Fibroblast of skin of right biceps (primary cell): ENCODE measurements at places on chromosomes 12 and 14.
A peak's percentile ranks its signal among the peaks of the same experiment; 100 is the strongest.

GRCh38 chr12:32496946-32497345 lies 97.6 kb downstream of the FGD4 start:
- no peak for DNase-seq

DNA sequence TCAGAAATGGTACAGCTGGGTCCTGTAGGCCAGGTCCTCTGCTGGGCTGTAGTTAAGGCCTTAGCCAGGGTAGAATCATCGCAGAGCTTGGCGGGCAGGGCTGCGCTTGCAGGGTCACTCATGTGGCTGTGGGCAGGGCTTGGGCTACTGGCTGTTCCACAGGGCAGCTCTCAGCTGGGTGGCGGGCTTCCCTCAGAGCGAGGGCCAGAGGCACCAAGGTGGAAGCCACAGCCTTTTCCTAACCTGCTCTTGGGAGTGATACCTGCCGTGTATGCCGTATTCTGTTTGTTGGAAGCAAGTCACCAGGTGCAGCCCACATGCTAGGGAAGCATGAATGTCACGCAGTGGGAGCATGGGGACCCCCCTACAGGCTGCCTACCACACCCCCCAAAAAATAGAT lies 69.8 kb upstream of the RIN3 start:
- DNase-seq: no peak

DNA sequence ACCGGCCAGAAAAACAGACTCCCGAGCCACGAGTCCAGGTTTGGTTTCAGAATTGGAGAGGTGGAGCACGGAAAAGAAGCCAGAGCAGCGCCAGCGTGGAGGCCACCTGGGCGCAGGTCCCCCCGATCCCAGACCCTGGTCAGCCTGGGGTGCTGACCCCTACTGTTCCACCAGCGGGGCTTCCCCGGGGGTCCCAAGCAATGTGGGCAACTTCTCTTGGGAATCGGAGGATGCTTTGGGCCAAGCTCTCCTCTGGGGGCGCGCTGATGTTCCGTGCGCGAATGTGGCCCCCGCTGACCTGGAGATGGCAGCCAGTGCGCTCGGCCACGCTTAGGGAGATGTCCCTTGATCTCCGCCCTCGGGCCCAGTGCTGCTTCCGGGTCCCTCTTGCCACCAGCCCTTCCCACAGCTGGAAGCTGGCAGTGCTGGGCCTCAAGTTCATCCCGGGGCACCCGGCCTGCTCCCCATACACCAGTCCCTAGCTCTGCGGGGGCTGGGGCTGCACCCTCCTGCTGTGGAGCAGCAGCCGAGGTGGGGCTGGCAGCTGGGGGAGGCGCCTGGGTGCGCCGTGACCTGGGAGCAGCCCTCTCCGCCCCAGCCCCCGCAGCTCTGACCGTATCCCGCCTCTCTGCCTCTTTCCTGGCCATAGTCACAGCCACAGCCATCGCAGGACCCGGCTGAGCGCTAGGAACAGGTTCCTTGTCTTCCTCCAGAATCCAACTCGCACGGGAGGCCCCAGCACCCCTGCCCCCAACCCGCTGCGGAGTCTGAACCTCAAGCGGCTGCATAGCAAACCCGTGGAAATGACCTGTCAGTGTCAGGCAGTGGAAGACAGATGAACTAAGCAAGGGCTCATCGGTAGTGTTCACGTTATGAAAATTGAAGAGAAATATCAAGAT lies 91.2 kb downstream of the RCOR1 start:
- no peak for DNase-seq

- peak; percentile 84 for DNase-seq
These were observed 150.6 kb upstream of the TBX3 start for GRCh38 chr12:114834621-114835020.

DNA sequence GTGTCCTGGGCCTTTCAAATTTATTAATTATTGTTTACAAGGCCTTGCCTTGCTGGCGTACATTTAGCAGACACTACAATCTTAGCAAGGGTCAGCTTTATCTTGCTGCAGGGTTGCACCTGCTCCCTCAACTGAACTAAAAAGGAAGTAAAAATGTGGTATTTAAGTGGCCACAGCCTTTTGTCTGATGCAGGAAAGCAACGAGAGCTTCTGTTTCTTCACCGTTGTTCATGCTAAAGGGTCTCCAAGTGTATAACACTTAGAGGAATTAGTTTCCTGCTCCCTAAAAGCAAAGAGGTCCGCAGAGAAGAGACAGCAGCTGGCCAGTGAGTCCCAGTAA lies 62.8 kb upstream of the EGLN3 start:
- no peak for DNase-seq

GRCh38 chr12:57434517-57435223 lies at the start of gene INHBC:
Gene INHBC (plus strand): TSS chr12:57434784. CDS start chr12:57434887, 103 bp downstream.
- no peak for DNase-seq

DNA sequence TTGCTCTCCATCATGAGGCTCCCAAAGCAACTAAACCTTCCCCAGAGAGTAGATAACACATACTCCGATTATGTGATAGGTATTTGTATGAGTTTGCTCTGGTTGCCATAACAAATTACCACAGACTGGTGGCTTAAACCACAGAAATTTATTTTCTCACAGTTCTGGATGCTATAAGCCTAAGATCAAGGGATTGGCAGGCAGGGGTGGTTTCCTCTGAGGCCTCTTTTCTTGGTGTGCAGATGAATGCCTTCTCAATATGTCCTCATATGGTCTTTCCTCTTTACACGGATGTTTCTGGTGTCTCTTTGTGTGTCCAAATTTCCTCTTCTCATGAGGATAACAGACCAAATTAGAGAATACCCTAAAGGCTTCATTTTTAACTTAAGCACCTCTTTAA lies 285.8 kb upstream of the GRIP1 start:
- DNase-seq: peak; percentile 59

- DNase-seq: peak; percentile 77
These were observed 106.7 kb upstream of the MIS18BP1 start for GRCh38 chr14:45359746-45360145.

- DNase-seq: peak; percentile 62
These were observed 6.6 kb downstream of the MAX start for GRCh38 chr14:65095633-65096205.

GRCh38 chr14:100824091-100824551 lies 1.8 kb upstream of the MEG3 start:
- peak; percentile 66 for DNase-seq

GRCh38 chr12:48936379-48936979 lies 11.2 kb upstream of the FKBP11 start:
- peak; percentile 69 for DNase-seq

DNA sequence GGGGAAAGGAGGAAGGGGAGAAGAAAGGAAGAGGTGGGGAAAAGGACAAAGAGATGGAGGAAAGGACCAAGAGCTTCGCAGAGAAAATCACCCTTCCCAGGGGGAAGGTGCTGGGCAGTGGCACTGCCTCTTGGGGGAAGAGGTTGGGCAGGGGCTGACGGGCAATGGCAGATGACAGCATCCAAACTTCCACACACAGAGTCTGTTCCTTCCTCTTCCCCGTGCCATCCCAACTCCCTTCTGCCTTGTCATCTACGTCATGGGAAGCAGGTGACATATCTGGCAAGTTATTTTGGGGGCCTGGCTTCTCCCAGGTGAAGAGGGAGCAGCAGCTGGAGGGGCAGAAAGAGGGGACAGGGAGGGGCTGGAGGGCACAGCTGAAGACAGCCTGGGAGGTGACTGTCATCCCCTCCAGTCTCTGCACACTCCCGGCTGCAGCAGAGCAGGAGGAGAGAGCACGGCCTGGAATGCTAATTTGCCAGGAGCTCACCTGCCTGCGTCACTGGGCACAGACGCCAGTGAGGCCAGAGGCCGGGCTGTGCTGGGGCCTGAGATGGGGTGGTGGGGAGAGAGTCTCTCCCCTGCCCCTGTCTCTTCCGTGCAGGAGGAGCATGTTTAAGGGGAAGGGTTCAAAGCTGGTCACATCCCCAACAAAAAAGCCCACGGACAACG lies 43.9 kb upstream of the IQSEC3 start:
- no peak for DNase-seq

GRCh38 chr12:107807471-107808150 lies 33.1 kb downstream of the ASCL4 start:
- DNase-seq: no peak

GRCh38 chr12:44689587-44689986 lies 186.5 kb downstream of the NELL2 start:
- DNase-seq: no peak

GRCh38 chr12:5485454-5485853 lies 53.5 kb downstream of the NTF3 start:
- no peak for DNase-seq

- DNase-seq: no peak
These were observed 72.5 kb downstream of the LGMN start for GRCh38 chr14:92675976-92676375.

DNA sequence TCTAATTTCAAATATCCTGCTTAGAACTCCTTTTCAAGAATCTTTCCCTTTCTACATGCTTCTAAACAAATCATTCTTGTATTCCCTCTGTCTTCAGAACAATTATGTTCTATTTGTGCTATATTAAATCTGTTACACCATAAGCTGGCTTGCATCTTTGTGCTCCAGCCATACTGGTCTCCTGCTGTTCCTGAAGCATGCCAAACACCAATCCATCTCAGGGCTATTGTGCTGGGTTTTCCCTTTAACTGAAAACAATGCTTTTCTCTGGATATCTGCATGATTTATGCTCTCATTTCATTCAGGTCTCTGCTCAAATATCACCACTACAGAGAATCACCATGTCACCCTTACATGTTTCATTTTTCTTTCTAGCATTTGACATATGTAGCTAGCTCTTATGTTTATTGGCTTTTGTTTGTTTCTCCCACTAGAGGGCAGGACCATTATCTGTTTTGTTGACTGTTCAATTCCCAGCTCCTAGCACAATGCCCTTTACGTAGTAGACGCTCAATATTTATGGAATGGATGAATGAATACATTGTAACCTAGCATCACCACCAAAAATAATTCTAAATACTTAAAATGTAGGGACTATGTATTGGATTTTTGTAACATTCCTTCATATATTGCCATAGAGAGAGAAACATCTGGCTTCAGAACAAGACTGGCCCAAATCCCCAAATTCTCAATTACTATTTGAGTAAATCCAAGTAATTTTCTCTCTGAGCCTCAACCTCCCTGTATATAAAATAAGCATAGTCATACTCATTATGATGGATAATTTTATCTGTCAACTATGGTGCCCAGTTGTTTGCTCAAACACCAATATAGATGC lies 302.0 kb upstream of the SYT1 start:
- DNase-seq: peak; percentile 10

DNA sequence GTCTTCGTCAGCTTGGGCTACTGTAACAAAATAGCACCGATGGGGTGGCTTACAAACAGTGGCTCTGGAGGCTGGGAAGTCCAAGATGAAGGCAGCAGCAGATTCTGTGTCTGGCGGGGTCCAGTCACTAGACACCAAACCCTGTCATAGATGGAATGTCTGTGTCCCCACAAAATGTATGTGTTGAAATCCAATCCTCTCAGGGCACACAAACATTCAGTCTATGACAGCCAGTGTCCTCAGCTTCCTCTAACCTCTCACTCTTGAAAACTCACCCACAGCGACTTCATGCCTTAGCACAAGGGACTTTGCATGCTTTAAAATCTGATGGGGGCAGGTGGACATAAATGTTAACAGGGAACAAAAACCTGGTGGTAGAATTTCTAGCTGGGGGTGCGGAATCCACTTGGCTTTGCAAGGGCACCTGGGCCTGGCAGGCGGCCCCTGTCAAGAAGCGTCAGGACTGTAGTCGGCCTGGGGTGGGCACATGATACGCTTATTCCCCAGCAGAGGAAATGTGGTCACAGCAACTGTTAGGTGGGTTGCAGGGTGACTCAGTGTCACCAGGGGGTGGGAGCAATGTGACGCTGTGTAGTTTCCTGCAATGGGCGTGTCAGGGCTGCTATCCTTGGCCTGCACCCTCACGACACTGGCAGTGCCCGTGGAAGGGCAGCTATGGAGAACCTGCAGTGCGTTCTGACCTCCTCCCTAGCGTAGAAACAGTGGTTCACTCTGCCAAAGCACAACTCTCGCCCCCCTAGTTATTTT lies 17.7 kb downstream of the RIN3 start:
- no peak for DNase-seq

GRCh38 chr14:62081012-62081612 lies 318.9 kb downstream of the SNAPC1 start:
- DNase-seq: no peak

- no peak for DNase-seq
These were observed 1417.5 kb upstream of the SEL1L start for GRCh38 chr14:82951171-82951570.

- peak; percentile 61 for DNase-seq
These were observed 20.1 kb upstream of the PLEKHG3 start for GRCh38 chr14:64684091-64684490.

- DNase-seq: no peak
These were observed 24.8 kb downstream of the BCL11B start for GRCh38 chr14:99247101-99247729.

DNA sequence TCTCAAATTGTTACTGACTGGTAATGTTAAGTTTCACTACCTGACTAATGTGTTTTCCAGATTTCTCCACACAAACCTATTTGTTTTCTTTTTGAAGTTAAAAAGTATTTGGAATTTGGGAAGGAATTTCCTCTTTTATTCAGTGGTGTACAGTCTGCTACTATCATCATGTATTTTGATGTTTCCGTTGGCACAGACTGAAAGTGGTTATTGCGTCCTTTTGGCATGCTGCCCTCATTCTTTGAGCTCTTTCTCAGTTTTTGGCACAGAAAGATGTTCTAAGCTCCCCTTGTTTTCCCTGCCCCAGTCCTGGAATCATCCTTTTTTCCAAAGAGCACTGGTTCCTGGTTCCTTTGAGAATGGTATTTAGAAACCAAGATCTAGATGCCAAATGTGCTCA lies 31.4 kb upstream of the RTRAF start:
- DNase-seq: peak; percentile 69

DNA sequence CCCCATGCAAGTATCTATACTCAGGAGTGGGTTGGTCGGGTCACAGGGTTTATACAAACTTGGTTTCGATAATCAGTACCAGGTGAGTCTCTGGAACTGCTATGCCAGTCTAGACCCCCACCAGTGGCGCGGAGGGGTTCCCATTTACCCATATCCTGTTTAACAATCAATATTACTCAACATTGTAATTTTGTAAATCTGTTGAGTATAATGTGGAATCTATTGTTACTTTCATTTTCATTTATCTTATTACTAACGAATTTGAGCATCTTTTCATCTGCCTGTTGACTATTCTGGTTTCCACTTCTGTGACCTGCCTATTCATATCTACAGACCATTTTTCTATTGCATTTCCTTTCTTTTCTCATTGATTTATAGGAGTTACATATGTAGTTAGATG lies 275.2 kb upstream of the CRY1 start:
- no peak for DNase-seq

- no peak for DNase-seq
These were observed 872 bp downstream of the FAM177A1 start for GRCh38 chr14:35046751-35047536.
